GM13977 (cell line): ENCODE measurements at places on chromosomes 4 and X.

- DNase-seq: no peak
These were observed 72.1 kb downstream of the PRSS12 start for GRCh38 chr4:118280501-118281218.

DNA sequence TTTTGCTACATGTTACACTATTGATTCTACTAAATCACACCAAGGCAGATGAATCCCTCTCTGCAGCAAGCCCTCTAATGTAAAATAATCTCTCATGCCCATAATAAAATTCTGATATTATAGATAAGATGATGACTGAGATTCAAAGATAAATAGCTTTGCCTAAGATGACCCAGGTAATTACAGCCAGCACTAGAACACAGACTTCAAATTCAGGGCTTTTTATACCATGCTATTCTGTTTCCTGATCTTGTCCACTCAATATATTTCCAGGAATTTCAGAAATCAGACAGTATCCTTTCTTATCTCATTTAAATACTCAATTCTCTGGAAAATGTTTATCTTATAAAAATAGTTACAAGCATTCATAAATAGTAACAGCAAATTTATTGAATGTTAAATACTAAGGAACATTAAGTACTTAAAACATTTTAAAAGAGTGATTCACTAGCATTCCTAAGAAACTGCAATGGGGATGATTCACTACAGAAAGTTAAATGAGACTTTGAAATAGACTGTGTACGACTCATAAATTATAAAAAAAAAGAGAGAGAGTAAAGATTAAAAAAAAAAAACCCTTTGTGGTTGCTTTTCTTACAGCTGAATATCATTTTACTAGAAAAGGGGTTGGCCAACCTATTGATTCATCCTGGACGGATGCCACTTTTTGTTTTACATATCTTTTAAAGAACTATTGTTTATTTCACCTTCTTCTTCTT, 45.8 kb upstream of the IL21 start:
- no peak for DNase-seq

- DNase-seq: no peak
These were observed 258.6 kb downstream of the FAM133A start for GRCh38 chrX:93932471-93933220.

GRCh38 chr4:165621983-165622382, 243.2 kb downstream of the CPE start:
- no peak for DNase-seq
